T-helper 9 cell (primary cell): ENCODE measurements at places on chromosomes 5 and 9.

DNA sequence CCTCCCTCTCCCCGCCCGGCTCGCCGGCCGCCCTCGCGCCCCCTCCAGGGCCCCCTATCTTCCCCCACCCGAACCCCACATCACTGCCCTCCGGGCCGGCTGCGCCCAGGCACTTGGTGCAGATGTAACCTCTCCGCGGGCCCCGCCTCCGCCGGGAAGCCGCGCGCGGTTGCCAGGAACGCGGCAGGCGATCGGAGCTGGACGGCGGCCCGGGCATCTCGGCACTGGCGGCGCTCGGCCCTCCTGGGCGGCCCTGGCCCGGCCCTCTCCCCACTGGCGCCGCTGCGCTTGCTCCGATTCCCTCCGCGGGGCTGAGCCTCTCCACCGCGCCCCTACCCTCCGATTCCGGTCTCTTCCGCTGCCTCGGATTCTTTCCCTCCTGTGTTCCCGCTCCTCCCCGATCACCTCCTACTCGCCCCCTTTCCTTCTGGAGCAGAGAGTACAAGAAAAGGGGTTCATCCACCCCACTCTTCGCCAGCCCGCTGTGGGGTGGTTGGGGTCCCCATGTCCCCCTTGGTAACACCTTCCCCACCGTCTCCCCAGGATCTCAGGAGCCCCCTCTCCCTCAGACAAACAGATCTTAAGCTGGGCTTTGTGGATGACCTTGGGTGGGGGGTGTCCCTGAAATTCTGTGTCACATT is 70.6 kb downstream of the C9orf50 start:
- DNase-seq: no peak

GRCh38 chr5:128199611-128200010 is 116.0 kb downstream of the SLC12A2 start:
- no peak for DNase-seq

DNA sequence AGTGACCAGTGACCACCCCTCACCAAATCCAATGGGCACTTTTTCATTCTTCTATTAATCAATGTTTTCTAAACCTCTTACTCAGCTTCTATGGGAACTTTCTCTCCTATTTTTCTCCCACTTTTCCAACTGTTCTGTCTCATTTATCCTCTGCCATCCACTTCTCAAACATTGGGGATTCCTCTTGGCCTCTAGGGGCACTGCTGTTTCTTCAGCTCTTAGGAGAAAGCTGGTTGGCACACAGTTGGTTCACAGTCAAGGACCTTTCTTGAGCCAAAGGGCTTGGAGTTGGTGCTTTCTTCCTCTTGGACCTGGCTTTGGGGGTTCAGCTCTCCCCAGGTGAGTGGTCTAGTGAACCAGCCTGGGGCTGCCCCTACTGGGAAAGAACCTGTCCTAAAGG is 112.2 kb upstream of the LHFPL2 start:
- no peak for DNase-seq

DNA sequence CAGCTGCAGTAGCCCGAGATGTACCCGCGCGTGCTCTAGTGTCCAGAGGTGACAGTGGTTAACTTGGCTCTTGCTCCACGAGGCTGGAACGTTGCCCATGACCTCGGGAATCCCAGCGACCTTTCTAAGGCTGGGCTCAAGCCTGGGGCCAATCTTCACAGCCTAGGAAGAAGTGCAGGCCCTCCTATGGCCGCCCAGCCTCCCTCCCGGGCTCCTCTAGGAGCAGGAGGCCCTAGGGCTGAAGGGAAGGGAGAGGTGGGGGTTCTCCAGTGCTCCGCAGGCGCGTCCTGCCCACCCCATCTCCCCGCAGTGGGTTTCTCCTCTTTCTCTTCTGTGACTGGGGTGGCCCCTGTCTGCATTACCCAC is 13.3 kb downstream of the NR2F1 start:
- no peak for DNase-seq

GRCh38 chr9:115590011-115590410 is 472.1 kb upstream of the TNC start:
- DNase-seq: no peak

- DNase-seq: no peak
These were observed 149.8 kb downstream of the GRIA1 start for GRCh38 chr5:153640293-153640692.

GRCh38 chr5:141567513-141568117 is 51.2 kb downstream of the DIAPH1 start:
- no peak for DNase-seq

- DNase-seq: no peak
These were observed 4.2 kb downstream of the SERINC5 start for GRCh38 chr5:80251636-80252035.

GRCh38 chr5:16626696-16627264 is 10.0 kb upstream of the RETREG1 start:
- DNase-seq: no peak

GRCh38 chr5:10743951-10744350 is 17.1 kb downstream of the DAP start:
- DNase-seq: no peak

- no peak for DNase-seq
These were observed 11.2 kb upstream of the ADGRD2 start for GRCh38 chr9:124439086-124439485.

GRCh38 chr5:73319036-73319435 is 129.5 kb downstream of the FOXD1 start:
- DNase-seq: no peak

- DNase-seq: no peak
These were observed 85.1 kb downstream of the ACER2 start for GRCh38 chr9:19493876-19494275.

GRCh38 chr9:135365013-135365768 is 114.4 kb upstream of the PPP1R26 start:
- no peak for DNase-seq

- DNase-seq: no peak
These were observed 8.1 kb downstream of the HINT1 start for GRCh38 chr5:131156957-131157356.

GRCh38 chr9:14351221-14351836 is 37.4 kb upstream of the NFIB start:
- no peak for DNase-seq

GRCh38 chr5:9544502-9545135 is 1.3 kb downstream of the SEMA5A start:
- peak; percentile 9 for DNase-seq
